ENCODE measurements at places on chromosomes 5 and 9. TPM values are rescaled to one million over a fixed set of nuclear protein-coding genes. Genes with fewer than 3 reads are reported as not detected.

DNA sequence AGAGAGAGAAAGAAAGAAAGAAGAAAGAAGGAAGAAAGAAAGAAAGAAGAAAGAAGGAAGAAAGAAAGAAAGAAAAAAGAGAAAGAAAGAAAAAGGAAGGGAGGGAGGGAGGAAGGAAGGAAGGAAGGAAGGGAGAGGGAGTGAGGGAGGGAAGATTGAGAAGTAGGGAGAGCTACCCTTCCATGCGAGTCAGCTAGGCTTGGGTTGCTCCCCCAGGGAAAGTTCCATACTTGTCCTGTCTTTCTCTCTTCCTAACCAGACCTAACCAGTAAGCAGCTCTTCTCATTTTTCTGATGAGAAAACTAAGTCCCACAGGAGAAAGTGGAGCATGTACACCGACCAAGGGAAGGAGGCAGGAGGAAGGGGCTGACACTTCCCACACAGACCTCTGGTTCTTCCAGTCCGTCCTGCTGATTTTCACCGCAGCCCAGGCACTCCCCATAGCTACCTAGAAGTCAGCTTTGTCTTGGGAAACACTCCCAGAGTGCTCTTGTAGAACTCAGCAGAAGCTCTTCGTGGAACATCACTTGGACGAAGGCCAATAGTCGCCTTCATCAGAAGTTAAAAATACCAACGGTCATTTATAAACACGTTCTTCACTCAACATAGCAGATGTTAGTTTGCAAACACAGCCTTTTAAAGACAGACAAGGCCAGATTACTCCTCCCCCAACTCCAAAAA lies 29.0 kb upstream of the ENTREP1 start:
- DNase-seq: no peak

DNA sequence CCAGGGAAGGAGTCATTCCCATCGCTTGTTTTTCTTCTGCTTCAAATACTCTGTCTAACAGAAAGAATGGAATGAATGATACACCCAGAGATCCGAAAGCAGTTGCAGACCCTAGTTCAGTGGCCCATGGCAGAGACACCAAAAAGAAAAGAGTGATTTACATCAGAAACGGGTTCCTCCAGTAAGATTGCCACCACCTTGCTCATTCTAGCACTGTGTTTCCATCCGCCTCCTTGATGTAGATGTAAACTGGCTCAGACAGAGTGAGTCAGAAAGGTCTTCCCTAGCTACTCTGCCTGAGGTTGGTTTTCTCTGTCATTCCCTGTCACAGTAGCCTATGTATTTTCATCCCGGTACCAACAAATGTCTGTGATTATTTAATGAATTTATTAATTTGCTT lies 15.9 kb upstream of the CLINT1 start:
- DNase-seq: no peak

DNA sequence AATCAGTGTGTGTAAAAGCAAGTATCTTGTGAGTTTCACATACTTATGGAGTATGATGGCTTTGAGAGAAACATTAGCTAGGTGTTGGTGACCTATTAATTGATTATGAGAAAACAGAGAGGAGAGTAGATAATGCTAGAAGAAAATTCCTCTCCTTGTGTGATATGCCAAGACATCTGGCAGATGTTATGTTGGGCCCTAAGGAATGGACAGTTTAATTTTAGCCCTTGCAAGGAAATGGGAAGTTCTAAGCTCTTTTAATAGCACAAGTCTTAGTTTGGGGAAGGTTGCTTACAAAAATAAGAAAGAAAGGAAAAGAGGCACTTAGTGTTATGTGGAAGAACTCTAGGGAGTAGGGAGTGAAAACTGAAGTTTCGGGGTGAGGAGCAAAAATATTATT lies 5.1 kb downstream of the ZNF462 start:
- DNase-seq: no peak

DNA sequence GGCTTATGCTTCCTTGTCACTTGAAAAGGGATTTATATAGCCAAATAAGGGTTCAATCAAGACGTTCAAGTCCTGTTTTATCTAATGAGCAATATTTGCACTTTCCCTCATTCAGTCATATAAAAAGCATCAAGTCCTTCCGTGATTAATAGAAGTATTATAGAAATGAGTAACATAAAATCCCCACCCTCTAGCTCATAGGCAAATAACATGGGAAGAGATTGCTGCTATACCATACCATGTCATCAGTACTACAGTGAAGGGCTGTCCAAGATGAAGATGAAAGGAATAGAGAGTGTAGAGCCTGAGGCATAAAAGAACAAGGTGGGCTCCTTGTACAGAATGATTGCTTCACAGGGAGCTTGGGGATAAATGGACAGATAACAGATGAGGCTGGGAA lies 20.4 kb upstream of the PAPPA start:
- no peak for DNase-seq

DNA sequence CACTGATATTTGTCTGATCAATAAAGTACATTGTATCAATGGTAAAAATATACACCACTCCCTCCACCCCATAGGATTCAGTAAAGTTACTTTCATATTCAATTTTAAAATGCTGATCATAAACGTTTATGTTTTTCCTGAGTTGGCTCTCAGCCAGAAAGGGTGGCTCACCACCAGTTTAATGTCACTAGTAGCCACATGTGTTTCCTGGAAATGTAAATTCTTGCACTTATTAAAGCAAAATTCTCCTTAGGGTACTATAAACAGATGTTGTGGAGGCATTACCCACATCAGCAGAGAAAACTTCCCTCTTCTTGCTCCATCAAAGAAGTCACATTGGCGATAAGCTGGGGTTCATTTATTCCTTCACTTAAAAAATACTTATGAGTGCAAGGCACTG lies 210.3 kb downstream of the SREK1 start:
- DNase-seq: no peak

GRCh38 chr9:107989099-107989498 lies 499.5 kb upstream of the KLF4 start:
- DNase-seq: no peak

- DNase-seq: no peak
These were observed 791.9 kb upstream of the CDH6 start for GRCh38 chr5:30401479-30402058.

GRCh38 chr9:77176686-77177142 lies 620 bp upstream of the VPS13A start:
- DNase-seq: no peak

DNA sequence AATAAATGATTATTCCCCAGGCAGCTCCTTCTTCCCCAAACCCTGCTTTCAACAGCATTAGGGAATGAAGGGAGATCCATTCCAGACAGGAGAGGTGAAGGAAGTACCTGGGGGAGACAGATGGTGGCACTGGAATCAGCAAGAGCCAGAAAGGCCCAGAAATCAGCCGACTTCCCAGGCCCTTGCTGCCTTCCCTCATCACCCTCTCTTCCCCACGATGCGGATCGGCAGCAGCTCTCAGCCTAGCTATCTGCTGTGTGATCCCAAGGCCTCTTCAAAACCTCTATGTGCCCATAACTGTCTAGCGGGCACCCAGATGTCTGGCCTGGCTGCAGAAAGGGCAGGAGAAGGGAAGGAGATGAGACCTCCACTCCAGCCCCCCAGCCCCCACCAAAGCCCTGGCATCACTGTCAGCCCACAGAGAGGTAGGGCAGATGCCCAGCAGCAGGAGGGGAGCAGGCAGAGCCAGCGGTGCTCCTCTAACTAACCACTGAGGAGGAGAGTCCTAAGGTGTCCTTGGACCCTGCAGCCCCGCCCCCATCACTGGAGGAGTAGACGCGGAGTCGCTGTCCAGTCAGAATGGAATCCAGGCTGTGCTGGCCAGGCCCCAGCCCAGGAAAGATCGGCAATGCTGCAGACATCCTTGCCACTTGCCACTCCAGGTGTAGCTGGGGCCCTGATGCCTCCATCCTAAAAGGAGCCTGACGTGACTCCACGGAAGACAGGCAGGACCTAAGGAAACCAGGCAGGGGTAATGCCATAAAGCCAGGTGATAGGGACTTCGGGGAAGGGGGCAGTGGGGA lies 12.7 kb downstream of the CNTFR start:
- no peak for DNase-seq

GRCh38 chr9:1722404-1722803 lies 292.7 kb upstream of the SMARCA2 start:
- DNase-seq: no peak

GRCh38 chr9:136206602-136207275 lies 1.8 kb upstream of the LHX3 start:
- DNase-seq: no peak

GRCh38 chr5:150082889-150083288 lies 3.5 kb downstream of the CSF1R start:
- no peak for DNase-seq

DNA sequence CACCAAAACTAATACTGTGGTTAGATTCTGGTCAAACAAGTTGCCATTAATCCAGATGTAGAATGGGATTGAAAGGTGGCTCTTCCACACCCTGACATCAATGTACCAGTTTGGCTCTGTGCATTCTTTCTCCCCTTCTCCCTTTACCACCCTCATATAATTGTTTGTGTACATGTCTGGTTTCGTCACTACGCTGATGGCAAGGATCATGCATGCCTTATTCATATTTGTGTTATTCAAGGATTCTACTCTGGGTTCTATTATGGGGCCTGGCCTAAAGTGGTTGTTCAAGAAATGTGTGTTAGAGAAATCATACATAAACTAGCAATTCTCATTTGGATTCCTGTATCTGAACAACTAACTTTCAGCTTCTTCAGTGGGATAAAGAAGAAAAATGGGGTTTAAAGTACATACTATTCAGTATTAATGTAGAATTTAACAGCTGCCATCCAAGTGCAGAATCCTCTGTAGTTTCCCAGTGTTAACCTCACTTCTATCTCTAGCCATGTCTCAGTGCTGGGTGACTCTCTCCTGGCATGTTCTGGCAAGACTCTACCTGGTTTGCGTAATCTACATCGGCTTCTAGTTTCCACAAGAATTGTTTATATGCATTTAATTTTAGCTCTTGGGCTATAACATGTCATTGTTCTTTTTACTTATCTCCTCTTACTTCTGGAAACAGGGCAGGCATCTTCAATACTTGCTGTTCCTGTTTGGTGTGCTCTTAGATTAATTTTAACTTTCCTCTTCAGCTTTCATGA lies 27.9 kb upstream of the CDKN2B start:
- no peak for DNase-seq

DNA sequence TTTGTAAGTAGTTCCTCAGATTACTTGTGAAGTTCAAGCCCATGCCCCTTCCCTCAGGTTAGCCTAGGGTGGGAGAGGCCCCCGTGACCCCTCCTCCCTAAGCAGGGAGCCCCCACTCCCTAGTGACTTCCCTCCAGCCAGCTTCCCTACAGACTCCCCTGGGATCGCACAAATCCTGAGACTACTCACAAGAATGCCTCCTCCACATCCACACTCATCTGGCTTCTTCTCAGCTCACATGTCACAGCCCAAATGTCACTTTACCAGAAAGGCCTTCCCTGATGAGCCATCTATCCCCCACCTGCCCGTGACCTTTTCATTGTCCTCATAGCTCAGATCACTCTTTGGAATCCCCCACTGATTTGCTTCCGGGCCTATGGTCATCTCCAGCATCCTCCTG lies 96.7 kb upstream of the ARAP3 start:
- DNase-seq: no peak

DNA sequence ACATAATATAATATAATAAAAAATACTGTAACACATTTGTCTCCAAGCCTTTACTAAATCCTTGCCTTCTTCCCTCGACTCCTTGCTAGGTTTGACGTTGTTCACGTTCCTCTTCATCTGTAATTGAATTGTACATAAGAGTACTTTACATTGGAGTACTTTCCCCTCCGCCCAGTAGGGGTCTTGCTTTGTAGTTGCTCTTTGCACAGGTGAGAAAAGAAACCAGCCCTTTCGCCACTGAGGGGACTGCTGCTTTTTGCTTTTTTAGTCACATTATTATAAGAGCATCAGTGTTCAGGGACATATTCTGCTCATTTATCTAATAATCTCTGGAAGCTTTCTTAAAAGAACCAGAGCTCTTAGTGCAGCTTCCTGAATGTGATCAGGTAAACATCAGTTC lies 115.0 kb downstream of the CETN3 start:
- DNase-seq: no peak

- DNase-seq: no peak
These were observed 20.5 kb upstream of the TNPO1 start for GRCh38 chr5:72796001-72796400.

DNA sequence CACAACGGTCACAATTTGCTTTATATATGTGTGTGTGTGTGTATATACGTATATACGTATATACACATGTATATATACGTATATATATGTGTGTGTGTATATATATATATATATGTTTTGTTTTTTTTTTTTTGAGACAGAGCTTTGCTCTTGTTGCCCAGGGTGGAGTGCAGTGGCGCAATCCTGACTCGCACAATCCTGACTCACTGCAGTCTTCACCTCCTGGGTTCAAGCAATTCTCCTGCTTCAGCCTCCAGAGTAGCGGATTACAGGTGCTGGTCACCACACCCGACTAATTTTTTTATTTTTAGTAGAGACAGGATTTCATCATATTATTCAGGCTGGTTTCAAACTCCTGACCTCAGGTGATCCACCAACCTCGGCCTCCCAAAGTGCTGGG lies 3.1 kb downstream of the RNF38 start:
- no peak for DNase-seq

- no peak for DNase-seq
These were observed 419.4 kb downstream of the SEMA5A start for GRCh38 chr5:9126490-9126889.

GRCh38 chr5:164202338-164202737 lies 696.9 kb downstream of the MAT2B start:
- DNase-seq: no peak

GRCh38 chr5:146041180-146041789 lies 64.1 kb downstream of the PLAC8L1 start:
- no peak for DNase-seq

Gene LCN9
- not detected for total RNA-seq

Gene LSM11
- 3.4 TPM for total RNA-seq

Gene MLLT3
- total RNA-seq: 19.3 TPM

Gene FAM114A2
- total RNA-seq: 46.5 TPM

Gene UNC13B
- 36.2 TPM for total RNA-seq

Gene CATSPER3
- total RNA-seq: 0.80 TPM

Gene AGXT2
- total RNA-seq: not detected
